C1 segment of cervical spinal cord (tissue), 14 donors: ENCODE measurements at places on chromosomes 13 and 19.

DNA sequence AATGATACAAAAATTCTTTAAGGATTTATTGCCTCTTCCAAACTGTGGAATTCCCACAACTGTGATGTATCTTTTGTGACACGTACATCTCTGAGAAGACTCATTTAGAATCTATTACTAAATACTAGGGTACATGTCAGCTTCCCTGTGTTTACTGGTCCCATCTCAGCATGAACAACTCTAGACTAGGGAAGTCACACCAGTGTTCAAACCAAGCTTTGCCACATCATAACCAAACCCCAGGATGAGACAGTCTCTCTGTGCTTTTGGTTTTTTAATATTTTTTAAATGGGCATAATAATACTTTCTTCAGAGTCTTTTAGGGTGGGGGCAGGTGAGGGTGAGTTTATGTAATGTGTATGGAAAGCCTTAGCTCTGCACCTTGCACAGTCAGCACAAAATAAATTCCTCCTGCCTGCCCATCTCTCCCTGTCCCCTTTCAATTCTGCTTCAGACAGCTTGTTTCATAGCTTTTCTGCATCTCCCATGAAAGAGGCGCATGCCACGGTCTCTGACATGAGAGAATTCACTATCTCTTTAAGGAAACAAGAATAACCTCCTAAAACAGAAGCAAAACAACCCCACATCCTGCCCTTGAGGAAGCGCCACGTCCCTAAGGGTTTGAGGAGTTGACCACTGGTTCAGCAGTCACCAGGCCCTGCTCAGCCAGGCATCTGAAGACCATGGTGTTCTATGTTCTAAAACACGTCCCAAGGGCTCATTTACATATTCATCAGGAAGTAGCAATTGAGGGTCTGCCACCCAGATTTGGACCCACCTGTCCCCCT lies 174.5 kb downstream of the USP12 start:
- DNase-seq = no peak

GRCh38 chr13:107139006-107139405 lies 571.1 kb upstream of the ARGLU1 start:
- DNase-seq = no peak

GRCh38 chr13:34255711-34256110 lies 437.8 kb downstream of the RFC3 start:
- DNase-seq = no peak

- DNase-seq = peak; percentile 27
These were observed 194.8 kb downstream of the DCLK1 start for GRCh38 chr13:35936246-35936978.

- DNase-seq = no peak
These were observed 3.4 kb downstream of the EBI3 start for GRCh38 chr19:4232614-4233281.

GRCh38 chr13:98313922-98314292 lies 136.8 kb upstream of the RNF113B start:
- no peak for DNase-seq

DNA sequence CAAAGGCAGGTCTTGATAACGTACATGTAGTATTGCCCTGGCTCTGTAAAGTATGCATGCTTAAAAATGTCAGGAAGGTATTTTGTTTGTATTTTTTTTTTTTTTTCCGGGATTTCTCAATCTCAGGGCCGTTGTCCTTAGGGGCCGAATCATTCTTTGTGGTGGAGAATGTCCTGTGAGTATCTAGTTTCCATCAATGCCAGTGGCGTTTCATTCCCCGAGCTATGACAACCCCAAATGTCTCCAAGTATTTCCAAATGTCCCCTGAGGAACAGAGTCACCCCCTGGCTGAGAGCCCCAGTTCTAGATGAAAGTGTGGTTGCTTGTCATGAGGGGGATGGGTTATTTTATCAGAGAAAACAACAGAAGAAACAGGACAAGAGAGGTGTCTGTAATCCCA lies 68.7 kb downstream of the ACSBG2 start:
- DNase-seq = no peak

GRCh38 chr13:67120872-67121531 lies 109.1 kb downstream of the PCDH9 start:
- DNase-seq = no peak

DNA sequence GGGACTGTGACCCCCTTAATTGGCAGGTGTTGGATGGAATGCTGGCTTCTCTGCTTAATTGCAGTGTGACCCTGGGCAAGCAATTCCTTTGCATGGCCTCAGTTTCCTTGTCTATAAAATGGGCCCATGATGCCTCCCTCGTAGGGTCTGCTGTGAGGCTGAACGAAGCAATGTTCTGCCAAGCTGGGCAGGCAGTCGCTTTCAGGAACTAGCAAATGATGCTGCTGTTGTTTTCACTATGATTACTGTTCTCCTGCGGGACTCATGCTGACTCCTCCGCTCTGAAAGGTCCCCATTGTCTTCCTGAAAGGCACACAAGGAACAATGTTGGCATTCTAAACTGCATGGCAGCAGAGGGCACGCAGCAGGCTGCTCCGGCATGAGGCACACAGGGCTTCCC lies 6.8 kb downstream of the BICRA start:
- DNase-seq = peak; percentile 49

DNA sequence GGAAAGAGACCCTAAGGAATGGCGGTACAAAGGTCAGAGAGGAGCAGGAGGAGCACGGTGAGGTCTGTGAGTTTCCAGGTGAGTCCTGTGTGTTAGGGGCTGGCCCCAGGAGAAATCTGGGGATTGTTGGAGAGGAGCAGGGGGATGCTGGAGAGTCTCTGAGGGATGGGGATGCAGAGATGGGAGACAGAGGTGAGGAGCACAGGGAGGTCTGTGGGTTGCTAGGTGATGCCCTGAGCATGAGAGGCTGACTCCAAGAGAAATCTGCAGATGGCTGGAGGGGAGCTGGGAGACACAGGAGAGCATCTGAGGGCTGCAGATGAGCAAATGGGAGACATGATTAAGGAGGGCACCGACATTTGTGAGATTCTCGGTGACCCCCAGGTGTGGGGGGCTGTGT lies 4.1 kb upstream of the ZNF229 start:
- DNase-seq = no peak

DNA sequence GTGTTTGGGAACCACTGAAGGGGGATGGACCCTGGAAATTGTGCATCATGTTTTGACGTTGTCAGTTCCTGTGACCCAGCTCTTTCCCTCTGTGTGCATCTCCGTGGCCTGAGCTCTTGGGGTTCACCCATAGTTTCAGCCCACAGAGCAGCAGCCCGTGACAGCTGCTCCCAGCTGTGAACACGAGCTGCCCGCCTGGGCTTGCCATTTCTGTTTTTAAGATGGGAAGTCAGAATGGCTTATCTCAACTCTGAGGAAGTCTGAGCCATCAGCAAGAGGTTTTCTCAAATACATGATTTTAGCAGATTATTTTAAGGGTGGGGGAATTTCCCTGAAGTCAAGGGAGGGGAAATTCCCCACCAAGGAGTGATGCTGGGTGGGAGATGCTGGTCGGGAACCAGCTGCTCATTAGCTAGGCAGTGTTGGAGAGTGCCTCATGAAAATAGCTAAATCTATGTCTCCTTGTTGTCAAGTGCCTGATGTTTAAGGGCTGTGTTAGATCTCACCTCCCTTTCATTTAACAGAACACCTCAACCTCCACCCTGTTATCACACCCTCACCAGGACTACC lies 34.8 kb upstream of the C1QTNF9 start:
- DNase-seq = peak; percentile 35

DNA sequence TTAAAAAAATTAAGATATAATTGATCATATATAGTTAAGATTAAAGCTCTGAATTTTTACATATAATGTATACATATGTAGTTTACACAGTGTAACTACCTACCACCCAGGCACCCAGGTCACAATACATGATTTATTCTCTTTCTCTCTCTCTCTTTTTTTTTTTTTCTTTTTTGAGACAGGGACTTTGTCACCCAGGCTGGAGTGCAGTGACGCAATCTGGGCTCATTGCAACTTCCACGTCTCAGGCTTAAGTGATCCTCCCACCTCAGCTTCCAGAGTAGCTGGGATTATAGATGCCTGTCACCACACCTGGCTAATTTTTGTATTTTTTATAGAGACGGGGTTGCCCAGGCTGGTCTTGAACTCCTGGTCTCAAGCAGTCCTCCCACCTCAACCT lies 18.8 kb upstream of the CLASRP start:
- DNase-seq = no peak

DNA sequence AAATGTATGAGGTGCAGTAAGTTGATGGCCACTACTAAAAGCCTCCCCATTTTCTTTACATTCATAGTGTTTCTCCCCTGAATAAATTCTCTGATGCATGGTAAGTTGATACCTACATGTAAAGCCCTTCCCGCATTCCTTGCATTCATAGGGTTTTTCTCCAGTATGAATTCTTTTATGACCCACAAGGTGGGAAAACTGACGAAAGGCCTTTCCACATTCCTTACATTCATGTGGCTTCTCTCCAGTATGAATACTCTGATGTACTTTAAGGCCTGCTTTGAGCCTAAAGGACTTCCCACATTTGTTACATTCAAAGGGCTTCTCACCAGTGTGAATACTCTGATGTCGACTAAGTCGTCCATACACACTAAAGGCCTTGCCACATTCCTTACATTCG lies 20.5 kb downstream of the ZNF607 start:
- DNase-seq = no peak

GRCh38 chr19:38788478-38789243 lies at the start of gene LGALS7B:
Gene LGALS7B (plus strand): TSS chr19:38789200. CDS start chr19:38789227, 27 bp downstream.
- DNase-seq = no peak

- no peak for DNase-seq
These were observed 13.1 kb upstream of the PDE4C start for GRCh38 chr19:18239303-18239702.

GRCh38 chr19:29544656-29545360 lies 19.0 kb downstream of the VSTM2B start:
- no peak for DNase-seq

GRCh38 chr19:811506-812048 lies 10.2 kb downstream of the PLPPR3 start:
- DNase-seq = no peak

DNA sequence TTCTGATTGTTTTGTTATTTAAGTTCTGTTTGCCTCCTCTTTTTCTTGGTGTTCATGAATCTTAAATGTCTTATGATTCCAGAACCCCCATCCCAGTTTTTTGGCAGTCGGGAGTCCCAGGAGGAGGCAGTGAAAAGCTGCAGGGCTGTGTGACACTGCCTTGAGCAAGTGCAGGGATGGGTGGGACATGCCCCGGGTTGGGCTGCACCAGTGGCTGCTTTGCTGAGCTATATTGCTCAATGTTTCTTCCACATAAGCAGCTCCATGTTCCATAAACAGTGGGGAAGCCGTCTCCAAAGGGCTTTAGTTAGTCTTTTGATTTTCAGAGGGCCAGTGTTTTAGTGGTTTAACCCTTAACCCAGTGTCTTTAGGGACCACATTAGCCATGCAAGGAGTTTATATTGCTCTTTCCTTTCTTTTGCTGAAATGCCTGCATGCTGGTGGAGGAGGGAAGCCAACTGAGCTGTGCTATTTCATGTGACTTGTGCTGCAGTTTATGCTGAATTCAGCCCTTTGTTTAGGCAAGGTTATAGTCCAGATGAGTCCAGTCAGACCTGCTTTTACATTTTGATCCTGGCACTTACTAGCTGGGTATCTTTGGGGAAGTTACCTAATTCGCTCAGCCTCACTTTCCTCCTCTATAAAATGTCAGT lies 13.1 kb downstream of the ATP8A2 start:
- no peak for DNase-seq

- DNase-seq = no peak
These were observed 172.7 kb downstream of the UQCRFS1 start for GRCh38 chr19:29040292-29040691.

DNA sequence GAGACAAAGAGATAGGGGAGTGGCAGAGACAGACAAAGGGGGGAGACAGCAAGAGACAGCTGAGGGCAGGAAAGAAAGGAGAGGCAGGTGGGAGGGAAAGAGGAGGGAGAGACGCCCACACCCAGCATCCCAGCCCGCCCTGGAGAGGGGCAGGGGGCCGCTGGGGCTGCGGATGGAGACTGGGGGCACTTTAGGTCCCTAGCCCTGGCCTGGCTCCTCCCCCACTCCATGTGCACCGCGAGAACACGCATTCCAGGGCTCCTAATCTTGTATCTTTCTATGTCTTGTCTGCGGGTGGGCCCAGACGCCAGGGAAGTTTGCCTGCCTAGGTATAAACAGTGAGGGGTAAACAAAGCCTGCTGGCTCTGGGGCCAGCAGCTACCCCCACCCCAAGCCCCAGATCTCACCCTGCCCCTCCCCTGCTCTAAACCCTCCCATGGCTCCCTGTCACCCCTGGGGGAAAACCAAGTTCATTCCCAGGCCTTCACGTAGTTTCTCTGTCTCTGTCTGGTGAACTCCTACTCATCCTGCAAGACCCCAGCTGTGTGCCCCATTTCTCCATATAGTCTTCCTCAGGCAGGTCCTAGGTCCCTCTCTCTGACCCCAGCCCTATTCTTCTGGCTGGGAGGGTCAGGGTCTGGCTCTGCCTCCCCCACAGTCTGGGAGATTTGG lies 5.7 kb downstream of the TLE5 start:
- no peak for DNase-seq

DNA sequence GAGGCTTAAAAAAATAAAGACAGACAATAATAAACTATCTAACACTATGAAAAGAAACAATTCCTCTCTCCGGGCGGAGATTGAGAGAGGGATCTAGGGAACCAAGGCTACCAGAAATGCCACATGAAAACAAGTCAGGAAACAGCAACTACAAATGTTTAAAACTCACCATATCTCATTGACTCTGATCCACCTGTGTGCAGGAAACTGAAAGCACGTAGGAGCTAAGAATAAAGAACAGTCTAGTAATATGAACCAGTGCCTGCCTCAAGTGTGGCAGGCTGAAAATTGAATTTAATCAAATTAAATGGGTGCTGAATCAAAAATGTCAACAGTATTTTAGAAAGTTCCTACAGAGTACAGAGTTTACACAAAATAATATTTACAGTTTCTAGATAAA lies 1701.0 kb downstream of the SLITRK5 start:
- no peak for DNase-seq

- no peak for DNase-seq
These were observed 2139.1 kb downstream of the PCDH9 start for GRCh38 chr13:65091031-65091430.

- DNase-seq = no peak
These were observed 665 bp downstream of the ZNF497 start for GRCh38 chr19:58361900-58362271.

DNA sequence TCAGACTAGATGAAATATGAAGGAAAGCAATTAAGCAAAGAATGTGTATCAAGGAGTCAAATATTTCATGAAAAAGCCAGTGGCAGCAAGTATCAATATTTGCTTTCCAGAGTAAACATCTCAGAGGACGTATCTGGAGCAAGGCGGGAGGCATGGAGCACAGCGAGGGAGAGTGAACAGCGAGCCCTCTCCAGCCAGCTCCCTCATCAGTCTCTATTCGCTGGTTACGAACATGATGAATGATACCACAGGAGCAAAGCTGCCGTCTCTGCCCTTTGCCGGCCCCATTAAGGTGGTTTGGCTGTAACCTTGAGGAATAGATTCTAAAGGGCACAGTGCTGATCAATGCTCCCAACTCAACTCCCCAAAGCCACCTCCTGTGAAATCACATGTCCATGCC lies 95.8 kb downstream of the CCNA1 start:
- no peak for DNase-seq

DNA sequence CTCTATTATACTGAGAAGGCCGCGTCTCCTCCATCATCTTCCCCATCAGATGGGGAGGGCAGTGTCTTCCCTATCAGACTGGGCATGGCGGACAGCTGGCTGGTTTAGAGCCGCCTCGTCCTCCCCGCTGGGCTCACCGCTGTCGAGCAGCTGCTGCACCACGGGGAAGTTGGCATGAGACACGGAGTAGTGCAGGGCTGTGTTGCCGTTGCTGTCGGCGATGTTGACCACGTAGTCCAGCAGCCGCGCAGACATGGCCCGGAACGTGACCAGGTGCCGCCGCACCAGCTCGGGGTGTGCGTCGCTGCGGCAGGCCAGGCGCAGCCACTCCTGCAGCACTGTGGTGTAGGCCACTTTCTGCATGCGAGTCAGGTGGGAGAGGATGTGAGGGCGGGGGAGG lies 18.8 kb upstream of the SPC24 start:
- DNase-seq = no peak
